Karpas-422 (cell line): ENCODE measurements at places on chromosomes 2 and 18.

- DNase-seq = peak; percentile 74
Observed at GRCh38 chr2:675460-675859, 1.7 kb downstream of the TMEM18 start.

GRCh38 chr18:27991391-27991790, 185.5 kb downstream of the CDH2 start:
- DNase-seq = no peak

- DNase-seq = no peak
Observed at GRCh38 chr18:28707006-28707405, 530.1 kb upstream of the CDH2 start.

GRCh38 chr2:28558918-28559317, 63.1 kb downstream of the PLB1 start:
- DNase-seq = no peak

- DNase-seq = no peak
Observed at GRCh38 chr2:165307317-165307716, 68.1 kb downstream of the SCN2A start.

DNA sequence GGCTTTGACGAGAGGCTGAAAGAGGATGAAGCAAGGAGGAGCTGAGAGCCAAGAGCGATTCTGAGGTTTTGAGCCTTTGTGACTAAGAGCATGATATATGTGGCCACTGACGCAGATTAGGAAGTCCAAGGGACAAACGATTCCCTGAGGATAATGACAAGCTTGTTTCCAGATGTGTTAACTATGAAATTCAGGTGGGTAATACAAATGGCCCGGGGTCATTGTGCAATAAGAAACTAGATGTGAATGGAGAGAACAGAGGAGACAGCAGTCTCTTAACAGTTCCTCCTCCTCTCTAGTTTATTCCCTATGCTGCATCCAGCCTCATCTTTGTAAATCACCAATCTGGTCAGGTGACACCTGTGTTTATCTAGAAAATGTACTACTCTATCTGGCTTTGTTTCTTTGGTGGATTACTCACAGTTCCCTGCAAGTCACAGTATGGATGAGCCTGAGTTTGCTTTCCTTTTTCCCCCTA, 84.2 kb downstream of the SOCS6 start:
- no peak for DNase-seq

DNA sequence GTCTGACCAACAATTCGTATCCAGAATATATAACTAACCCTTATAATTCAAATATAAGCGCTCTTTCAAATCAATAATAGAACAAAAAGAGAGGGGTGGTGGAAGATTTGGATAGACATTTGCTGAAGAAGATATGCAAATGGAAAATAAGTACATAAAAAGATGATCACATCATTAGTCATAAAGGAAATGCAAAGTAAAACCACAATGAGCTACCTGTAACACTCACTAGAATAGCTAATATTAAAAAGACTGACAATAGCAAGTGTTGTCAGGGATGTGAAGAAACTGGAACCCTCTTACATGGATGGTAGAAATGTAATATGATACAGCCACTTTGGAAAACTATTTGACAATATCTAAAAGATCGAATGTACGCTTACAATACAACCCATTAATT, 84.9 kb upstream of the MRPS9 start:
- no peak for DNase-seq

- no peak for DNase-seq
Observed at GRCh38 chr2:172792711-172793110, 57.1 kb downstream of the RAPGEF4 start.

DNA sequence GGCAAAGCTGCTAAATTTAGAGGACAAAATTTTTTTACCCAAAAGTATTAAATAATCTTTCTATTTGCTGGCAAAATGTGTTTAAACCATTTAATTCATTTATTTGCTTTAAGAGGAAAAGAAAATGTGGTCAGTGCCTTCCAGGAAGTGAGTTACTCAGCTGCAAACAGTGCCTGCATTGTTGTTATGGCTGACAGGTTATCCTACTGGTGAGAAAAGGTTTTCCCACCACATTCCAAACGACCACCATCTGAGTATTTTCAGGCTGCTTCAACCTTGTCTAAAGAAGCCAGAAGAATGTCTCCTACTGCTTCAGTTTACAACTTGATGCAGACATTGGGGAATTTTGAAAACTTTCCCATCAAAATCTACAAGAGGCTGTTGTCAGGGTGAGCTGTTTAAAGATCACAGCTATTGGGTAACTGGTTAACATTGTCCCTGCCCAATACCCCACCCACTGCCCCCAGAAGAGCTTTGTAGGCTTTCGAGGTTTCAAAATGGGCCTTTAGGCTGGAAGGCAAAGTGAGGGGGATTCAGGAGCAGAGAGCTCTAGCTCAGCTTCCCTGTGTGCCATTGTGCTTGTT, 461.3 kb upstream of the FANCL start:
- no peak for DNase-seq

DNA sequence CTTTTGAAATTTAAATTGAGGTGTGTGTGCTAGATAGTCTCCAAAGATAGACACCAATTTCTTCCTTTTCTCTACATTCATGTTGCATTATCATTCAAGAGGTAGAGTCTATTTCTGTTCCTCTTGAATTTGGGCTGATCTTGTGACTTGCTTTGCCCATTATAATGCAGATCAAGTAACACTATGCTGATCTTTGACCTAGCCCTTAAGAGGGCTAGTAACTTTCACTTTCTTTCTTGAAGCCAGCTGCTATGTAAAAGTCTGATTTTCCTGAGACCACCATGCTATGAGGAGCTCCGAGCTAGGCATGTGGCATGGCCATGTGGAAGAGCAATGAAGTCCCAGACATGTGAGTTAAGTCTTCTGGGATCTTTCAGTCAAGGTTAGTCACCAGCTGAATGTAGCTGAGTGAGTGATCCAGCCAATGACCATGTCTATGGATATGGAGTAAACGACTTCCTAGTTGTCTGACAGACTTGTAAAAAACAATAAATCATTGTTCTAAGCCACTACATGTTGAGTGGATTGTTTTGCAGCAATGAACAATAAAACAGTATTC, 189.4 kb upstream of the CWC22 start:
- DNase-seq = no peak

GRCh38 chr2:189002079-189002478, 27.9 kb downstream of the COL3A1 start:
- DNase-seq = no peak

GRCh38 chr2:23019476-23019875, 365.5 kb upstream of the KLHL29 start:
- DNase-seq = no peak

GRCh38 chr2:24813691-24814137, 20.5 kb downstream of the CENPO start:
- no peak for DNase-seq

- no peak for DNase-seq
Observed at GRCh38 chr2:17935242-17935885, 56.9 kb downstream of the KCNS3 start.

- no peak for DNase-seq
Observed at GRCh38 chr2:45439788-45440773, 171.0 kb downstream of the SRBD1 start.

- DNase-seq = no peak
Observed at GRCh38 chr2:134218930-134219658, 34.8 kb upstream of the MGAT5 start.

DNA sequence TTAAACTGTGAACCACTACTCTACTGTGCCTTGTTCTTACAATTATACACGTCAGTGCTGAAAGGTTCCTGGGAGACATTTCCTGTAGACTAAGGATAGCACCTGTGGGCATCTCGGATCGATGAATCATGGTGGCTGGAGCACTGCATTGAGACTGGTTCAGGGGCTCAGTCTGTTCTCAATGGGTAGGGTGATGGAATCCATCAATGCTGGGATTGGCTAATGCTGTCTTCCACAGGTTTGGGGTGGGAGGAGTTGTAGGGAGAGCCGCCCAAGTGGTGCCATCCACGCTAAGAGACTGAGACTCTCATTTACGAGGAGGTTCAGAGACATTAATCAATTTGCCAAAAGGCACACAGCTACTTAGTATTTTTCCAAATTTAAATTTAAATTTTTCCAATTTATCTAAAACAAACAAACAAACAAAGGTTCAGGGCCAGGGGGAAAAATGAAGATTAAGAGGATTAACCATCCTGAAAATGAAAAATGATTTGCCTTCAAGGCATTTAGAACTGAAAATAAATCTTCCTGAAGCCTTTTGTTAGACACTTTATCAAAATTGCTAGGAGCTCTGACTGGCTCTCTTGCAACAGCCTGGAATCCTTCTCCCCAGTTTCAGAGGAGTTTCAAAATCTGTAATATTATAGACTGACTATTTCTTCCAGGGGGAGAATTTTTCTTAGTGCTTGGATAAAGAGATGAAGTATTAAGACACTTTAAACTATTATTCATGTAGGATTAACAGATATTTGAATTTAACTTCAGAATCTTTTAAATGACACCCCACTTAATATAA, 359.2 kb downstream of the TGIF1 start:
- DNase-seq = no peak

DNA sequence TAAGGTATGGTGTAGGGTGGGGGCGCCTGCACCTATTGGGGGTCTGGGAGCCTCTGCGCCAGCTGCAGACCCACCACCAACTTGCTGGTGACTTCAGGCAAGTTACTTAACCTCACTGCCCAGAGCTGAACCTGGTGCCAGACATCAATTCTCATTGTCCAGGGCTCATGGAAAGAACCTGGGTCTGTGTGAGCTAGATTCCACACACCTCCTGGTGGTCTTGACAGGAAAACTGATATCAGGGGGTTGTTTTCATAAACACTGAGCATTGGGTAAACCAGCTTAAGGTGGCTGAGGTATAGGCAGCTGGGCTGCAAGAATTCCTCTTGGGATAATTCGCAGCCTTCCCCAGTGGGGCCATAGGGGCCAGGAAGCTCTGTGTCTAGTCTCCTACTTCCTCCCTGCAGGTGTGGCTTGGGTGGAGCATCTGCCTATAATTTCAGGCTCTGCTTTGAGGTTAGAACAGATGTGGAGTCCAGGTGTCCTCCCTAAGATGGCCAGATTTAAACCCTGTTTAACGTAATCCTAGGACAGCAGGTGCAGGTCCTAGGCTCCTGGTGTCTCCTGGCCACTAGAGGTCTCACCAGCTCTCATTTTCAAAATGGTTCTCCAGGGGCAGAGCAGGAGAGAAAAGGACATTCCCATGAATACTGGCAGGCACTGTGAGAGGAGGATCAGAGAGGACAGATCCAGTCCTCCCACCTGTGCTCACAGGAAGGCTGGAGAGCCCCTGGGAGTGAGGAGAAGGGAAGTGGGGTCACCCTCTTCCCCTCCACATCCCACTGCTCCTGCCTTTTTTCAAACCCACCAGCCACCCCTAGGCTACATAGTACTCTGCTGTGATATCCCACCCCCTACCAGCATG, 100.4 kb upstream of the SMAD2 start:
- DNase-seq = peak; percentile 61

DNA sequence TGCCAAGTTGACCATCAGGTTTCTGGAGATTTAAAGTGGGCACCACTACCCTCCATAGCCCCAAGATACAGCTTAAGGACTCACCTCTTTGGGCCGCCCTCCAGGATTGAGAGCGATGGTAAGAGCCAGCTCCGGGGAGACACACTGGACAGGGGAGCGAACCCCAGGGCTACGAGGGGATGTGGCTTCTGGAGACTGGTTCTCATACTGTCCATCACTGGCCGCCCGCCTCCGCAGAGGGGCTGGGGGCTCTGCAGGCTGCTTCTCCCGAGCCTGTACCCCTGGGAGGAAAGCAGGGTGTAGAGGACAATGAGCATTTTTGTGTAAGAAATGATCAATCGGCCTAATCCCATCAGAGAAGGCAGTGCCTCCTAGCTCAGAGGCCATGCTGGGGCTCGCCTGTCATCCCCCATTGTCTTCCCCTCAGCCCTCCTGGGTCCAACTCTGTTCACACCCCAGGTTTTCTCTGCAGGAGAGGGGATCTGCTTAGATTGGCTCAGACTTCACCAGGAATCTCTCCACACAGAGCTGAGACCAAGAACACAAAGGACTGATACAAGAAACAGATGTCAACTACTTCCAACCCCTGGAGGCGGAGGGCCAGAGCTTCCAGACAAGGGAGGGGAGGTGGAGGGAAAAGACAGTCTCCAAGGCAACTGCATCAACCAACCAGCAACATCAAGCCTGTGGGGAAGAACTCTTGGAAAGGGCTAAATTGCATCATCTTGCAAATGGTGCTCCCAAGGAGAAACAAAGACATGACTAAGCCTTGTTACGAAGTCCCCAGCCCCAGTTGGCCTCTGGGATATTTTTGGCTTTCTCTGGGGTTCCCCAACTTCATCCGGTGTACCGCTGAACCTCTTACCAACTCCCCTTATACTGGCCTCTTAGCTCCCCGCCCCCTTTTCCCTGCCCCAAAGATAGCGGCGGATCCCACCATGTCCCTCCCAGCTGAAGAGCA, 166.6 kb downstream of the TNS1 start:
- no peak for DNase-seq

DNA sequence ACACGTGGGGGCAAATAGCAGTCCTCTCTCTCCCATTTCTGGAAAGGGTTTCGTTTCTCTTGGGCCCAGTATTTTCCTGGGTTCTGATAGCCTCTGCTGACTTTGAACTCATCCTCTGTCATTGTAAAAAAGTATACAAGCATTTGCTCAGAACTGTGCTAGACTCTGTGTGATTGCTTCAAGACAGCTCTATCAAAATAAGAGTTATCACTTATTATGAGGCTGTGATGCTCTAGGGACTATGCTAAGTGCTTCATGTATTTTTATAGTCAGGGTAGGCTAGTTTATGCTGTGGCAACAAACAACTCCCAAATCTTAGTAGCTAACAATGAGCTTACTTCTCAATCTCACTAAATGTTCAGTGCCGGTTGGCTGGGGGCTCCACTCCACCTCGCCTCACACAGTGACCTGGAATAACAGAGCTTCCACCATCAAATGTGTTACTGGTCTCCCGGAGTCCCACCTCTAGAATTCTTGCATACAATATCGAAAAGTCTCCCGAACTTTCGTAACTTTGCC, 110.8 kb upstream of the CDC42EP3 start:
- no peak for DNase-seq

DNA sequence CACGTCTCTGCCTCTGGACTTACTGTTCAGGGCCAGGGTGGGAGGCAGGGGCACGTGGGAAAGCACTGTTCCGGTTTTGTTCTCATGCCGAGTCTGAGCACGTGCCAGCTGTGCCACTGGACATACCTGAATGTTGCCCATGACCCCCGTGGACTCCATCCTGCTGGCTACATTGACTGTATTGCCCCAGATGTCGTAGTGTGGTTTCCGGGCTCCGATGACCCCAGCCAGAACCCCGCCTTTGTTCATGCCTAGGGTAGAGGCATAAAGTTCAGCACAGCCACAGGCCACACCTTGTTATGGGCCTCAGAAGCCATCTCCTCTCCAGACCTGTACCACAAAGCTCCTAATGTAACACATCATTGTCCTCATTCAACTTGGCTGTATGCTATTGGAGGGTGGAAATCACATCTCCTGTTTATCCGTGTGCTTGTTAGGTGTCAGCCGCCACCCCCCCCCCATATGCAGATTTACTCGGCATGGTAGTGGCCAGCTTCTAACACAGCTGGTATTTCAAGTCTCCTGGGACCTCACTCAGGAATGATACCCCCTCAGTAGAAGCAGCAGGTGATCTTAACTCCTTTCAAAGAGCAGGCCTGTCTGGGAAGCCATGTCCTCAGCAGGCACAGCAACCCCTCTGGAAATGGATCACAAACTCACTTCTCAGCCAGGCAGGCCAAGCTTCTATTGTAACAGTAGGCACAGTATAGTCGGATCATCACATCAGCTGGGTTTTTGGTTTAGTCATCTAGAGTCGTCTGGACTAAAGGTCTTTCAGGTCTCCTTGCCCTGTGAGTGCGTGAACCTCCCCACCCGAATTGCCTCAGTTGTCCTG, 27.6 kb downstream of the CENPO start:
- no peak for DNase-seq

- DNase-seq = no peak
Observed at GRCh38 chr2:144429396-144430112, 90.4 kb downstream of the ZEB2 start.
